ENCODE measurements at places on chromosomes 4 and X.

GRCh38 chr4:64777286-64777685 lies 368.0 kb upstream of the TECRL start:
- no peak for DNase-seq

DNA sequence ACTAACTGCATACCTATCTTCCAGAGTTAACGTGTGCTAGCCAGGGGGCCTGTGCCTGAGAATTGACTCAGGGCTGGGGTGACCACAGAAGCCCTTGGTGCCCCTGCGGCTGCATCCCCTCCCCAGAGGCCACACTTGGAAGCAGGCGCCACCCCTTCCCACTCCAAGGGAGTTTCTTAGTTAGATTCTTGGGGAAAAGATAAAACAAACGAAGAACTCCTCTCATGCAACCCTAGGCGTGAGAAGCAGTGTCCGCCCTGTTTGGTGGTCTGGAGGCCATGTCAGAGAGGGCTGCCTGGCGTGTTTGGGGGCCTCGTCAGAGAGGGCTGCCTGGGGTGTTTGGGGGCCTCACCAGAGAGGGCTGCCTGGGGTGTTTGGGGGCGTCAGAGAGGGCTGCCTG lies 50.3 kb upstream of the HGFAC start:
- DNase-seq, result no peak

GRCh38 chr4:14446311-14446710 lies 556.0 kb upstream of the CPEB2 start:
- no peak for DNase-seq

- no peak for DNase-seq
These were observed 1.5 kb downstream of the LAP3 start for GRCh38 chr4:17578482-17578891.

DNA sequence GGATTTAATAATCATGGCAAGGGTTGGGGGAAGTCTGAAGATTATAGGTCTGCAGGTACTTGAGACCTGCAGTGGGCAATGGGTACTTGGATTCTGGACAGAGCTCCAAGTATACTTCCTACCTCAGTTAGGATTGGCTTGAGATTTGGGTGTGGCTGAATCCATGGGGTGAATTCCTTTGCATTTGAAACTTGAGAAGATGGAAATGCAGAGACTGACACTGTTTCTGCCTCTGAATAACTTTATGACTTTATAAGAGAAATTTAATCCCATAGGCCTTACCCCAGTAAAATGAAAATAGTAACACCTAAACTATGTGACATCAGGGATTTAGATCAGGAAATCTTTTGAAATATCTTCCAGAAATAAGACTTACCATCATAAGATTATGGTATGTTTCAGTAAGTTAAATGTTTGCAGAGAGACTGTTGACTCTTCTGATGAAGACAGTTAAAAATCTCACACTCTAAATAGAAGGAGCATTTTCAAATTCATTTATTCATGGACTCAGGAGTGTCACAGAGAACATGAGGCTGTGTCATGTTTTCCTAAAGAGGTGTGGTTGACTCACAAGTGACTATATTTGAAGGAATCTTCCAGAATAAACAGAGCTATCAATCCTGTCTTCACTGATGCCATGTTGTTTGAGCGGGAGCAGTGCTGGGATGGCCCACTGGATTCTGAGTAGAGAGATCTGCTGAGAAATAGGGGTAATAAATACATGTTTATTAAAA lies 513.5 kb upstream of the NR3C2 start:
- DNase-seq, result no peak

DNA sequence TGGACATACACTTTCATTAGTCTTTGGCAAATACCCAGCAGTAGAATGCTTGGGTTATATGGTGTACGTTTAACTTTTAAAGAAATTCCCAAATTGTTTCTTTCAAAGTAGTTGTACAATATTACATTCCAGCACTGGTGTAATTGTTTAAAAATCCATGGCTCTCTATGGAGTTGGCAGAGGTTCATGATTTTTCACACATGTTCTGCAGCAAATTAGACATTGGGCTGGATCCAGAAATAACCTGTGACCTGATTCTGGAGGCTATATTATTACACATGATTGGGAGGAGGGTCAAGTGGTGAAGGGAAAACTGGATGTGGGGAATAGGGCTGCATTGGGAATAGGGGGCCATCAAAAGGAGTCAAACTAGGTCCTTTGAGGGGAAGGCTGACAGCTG lies 41.9 kb downstream of the MAMLD1 start:
- no peak for DNase-seq

GRCh38 chr4:5717449-5718158 lies 6.6 kb downstream of the EVC start:
- no peak for DNase-seq

Data from activated T-cell treated with anti-CD3 and anti-CD28 coated beads, Interleukin-2, amount 50 U/mL, for 24 hours (primary cell).